HFF-Myc (cell line): ENCODE measurements at places on chromosomes 4 and X.

GRCh38 chr4:70808151-70808550, 31.5 kb downstream of the GRSF1 start:
- DNase-seq, result no peak

DNA sequence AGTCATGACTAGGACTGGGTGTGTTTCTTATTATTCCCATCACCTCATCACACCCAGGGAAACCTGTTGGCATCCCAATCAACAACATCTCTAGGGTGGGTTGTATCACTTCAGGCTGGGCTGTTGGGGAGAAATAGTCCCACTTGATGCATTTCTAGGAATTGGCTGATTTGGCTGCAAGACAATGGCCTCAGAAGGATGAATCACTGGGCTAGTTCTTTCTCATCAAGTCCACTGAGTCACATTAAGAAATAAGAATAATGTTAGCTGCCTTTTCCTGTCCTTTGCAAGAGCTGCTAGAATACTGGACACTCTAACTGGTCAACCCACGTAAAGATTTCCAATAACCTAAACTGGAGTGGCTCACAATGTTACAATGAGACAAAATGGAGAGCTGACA, 104.2 kb downstream of the CHRDL1 start:
- no peak for DNase-seq

GRCh38 chr4:128517739-128518510, 230.3 kb upstream of the PGRMC2 start:
- peak; percentile 96 for DNase-seq

DNA sequence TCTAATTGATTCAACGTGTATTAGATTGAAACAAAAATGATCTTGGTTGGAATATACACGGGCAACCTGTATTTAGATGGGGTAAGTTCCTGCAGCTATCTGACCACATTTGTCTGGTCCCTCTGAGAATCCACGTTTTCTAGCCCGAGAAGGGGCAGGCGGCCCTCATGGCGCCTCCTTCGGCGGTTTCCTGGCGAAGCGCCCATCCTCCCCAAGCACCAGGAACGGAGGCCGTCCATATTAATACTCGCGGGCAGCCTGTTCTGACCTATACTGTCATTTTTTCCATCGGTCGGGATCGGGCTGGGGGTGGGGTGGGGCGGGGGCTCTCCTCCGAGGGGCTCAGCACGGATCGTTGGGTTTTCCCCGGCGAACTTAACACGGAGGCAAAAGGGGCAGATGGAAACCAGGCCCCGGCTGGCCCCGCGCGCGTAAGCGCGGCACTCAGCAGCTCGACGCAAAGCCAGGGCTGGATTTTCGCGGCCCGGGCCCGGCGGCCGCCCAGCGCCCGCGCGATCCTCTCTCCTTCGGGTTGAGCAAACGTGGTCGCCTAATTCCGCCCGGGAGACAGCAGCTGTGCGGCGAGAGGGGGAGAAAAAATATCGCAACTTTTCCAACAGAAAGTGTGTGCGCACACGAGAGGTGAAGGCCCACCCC, 77.2 kb upstream of the BCOR start:
- no peak for DNase-seq

GRCh38 chr4:67935888-67936287, 27.4 kb downstream of the TMPRSS11A start:
- DNase-seq, result no peak

DNA sequence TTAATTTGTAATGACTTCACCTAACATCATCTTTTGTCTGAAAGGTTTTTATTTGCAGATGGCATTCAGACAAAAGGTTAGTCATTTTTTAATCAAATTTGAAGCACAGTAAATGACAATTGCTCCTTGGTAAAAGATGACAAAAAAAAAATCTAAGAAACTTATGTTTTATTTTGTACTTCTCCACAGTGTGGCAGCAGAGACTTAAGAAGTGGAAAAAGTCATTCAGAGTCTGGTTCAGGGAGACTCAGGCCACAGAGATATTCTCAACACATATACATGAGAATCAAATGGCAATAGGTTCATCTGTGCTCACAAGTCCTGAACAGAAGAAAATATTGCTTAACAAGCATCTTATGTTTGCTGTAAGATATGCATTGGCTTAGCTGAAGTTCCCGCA, 436.2 kb downstream of the KCNIP4 start:
- DNase-seq, result no peak

DNA sequence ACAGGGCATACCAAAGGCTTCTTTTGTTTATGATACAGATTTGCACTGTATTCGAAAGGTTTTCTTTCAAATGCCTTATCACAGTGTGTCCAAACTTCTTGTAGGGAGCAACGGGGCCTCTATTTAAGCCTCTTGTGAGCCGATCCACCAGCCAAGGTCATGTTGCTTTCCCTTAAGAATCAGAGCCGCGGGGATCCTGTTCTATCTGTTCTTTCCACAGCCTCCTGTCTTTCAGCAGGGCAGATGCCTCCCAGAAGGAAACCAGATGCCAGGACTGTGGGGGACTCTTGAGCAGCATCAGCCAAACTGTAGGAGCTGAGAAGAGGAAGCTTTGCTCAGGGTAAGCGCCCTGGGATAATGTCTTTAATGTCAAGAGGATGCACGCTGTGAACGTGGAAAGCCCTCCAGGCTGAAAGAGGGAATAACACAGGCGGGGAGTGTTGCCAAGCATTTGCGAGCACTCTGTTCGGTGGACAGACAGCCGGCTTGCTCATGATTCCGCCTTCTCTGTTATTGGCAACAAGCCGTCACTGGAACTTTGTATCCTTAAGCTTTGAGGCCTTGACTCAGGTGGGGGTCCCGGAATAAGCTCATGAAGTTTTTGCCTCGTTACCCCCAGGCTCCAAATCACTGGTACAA, 279.8 kb upstream of the FRG1 start:
- DNase-seq, result no peak

GRCh38 chrX:137792214-137792613, 226.3 kb downstream of the ZIC3 start:
- DNase-seq, result no peak

GRCh38 chr4:100042235-100042634, 92.2 kb upstream of the H2AZ1 start:
- DNase-seq, result no peak

DNA sequence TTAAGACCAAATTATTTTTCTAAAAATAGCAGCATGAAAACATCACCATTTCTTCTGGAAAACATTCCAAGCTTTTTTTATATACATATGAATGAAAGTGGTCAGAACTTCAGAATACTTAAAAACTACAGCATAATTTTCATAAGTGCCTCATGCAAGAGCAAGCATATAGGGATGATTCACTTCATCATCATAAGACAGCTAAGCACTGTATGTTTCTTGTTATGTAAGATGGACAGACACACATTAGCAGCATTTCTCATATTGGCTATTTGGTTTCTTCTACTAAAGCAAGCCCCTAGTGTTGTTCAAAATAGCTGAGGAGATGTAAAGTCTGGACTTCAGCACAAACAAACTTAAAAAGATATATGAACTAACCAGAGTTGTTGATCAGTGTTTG, 213.1 kb upstream of the NOCT start:
- DNase-seq, result no peak

DNA sequence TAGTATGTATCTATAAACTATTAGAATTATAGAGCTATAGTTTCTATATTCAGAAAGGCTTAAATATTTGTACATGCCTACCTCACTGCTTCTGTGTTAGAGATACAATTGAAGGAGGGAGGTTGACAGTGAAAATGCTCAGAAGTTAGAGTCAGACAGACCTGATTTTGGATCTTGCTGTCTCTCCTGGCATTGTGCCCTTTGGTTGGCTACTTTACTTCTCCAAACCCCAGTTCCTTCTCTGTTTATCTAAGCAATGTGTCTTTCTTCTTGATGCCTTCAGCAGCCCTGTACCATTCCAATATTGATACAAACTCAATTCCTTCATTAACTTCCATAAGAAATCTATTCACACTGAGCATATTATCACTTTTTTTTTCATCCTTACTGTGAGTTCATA, 28.7 kb downstream of the CCNG2 start:
- DNase-seq, result no peak

- no peak for DNase-seq
Observed at GRCh38 chr4:6343939-6344408, 74.3 kb downstream of the WFS1 start.

DNA sequence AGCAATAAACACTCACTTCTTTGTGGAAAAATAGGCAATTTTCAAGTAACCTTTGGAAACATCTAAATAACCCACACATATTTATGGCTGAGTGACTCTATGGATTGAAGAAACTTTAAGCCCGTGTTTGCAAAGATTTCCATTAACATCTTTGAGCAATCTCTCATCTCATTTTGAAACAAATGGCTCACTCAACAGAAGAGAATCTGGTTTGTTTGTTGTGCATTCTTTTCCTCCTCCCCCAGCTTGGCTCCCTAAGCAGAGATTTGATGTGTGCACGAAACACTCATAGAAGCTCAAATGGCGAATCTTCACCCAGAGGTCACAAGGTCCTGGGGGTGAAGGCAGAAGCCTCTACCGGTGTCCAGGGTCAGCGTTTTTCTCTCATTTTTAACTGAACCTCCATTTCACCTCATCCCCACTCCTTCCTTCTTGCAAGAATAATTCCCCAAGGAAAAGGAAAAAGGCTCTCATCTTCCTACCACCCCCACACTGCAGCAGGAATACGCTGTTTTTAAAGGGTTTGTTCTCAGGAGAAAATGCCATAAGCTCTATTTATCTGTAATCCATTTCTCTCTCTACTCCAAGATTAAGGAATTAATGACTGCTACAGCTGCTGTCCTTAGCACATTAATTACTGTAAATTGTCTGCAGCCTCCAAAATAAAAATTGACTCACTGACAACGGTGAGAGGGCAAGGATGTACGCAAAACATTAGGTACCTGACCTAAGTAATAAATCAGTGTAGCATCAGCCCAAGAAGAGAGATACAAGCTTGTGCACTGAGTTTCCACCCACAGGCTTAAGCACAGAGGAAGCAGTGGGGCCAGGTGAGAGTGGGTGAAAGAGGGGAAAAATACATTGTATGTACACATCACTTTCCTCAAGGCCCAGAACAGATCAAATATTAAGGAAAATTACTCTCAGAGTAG, 307.6 kb upstream of the NOCT start:
- no peak for DNase-seq

GRCh38 chrX:10484683-10485247, 135.6 kb downstream of the MID1 start:
- DNase-seq, result no peak

GRCh38 chrX:124395145-124395880, 49.0 kb downstream of the SH2D1A start:
- DNase-seq, result no peak

DNA sequence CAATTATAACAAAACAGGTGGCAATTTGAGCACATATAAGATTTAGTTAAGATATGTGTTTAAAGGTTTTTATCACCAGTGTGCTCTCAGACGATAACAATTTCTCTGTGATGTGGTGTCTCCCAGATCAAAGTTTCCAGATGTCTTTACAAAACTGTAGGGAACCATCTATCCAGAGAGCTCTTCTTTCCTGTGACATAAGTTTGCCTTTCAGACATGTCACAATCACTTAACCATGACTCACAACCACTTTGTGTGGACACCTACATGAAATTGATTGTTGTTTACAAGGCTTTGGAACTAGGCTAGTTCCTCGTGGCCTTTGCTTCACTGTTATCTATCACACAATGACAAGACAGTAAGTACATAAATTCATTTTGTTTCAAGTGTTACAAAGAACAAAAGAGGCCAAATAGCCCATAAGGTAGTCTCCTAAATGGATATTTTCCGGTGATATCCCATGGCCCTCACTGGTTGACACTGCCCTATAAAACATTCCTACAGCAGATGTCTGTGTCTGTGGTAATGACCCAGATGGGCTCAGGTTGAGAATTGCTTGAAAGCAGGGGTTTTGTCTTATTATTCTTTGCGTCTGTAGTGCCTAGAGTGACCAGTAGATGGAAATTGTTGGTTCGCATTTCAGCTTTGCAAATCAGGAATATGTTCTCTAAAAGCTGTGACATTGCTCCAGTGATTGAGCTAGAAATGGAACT, 297.8 kb upstream of the FAM241A start:
- no peak for DNase-seq

- DNase-seq, result no peak
Observed at GRCh38 chrX:17994429-17994828, 133.3 kb upstream of the RAI2 start.

DNA sequence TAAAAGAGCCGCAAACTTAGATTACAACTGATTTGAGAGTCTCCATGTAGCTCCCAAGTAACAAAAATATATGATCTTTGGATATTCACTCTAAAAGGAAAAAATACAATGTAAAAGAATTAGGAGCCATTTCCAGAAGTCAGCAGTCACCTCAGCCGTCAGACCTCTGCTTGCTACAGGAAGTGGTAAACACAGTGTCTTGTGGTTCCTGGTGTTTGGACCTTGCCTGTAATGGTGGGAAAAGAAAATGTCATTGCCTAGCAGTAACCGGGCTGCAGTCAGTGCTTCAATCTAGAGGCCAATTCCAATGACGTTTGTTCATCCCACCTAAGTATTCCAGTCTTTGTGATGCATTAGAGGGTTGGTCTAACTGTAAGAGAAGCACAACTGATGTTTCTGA, 28.9 kb upstream of the SMIM31 start:
- DNase-seq, result no peak

DNA sequence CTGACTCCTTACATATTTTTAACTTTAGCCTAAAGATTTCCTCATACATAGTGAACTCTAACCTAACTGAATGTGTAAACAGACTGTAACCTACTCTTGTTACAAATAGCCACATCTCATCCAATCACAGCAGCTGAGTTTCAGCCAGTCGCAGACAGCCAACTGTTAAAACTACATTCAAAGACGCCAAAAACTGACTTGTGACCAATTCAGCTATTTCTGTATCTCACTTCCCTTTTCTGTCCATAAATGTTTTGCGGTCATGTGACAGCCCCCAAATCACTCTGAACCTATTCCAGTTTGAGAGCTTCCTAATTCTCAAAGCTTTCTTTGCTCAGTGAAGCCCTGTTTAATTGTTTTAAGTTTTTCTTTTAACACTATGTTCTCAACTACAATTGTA, 2731.9 kb downstream of the ARAP2 start:
- DNase-seq, result no peak

DNA sequence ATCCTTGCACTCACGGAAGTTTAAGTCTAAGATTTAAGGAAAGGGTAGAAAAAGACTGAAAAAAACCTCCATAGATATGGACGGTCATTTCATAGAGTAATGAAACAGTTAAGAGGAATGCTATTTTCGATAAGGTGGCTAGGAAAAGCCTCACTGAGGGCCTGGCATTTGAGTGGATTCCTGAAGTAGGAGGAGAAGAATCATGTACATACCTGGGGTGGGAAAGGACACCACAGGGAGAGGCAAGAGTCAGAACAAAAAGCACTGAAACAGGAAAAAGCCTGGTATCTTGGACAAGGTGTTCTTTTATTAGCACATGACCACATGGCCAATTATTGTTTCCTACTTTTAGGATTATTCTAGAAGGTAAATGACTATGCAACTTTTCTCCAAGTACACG, 547.2 kb upstream of the DIPK2B start:
- no peak for DNase-seq

- no peak for DNase-seq
Observed at GRCh38 chr4:99815597-99816011, 1.0 kb upstream of the DAPP1 start.
